OCI-LY7 (cell line): ENCODE measurements at places on chromosomes 7 and 10.

DNA sequence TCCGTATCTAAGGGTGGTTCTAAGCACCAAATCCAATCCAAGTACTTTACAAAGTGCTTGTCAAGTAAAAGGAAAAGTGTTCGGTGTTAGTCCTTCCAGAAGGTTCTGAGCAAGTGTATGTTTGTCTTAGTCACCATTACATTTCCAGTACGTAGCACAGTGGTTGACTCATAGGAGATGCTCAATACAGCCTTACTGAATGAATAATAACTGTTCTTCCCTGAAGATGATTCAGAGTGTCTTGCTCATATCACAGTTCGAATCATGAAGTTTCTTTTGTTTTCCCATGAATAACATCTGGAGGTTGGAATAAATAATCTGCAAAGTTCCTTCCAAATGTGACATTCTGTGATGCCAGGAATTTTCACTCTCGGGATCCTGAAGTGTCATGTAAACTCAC is 53.4 kb downstream of the WNT2 start:
- no peak for DNase-seq

DNA sequence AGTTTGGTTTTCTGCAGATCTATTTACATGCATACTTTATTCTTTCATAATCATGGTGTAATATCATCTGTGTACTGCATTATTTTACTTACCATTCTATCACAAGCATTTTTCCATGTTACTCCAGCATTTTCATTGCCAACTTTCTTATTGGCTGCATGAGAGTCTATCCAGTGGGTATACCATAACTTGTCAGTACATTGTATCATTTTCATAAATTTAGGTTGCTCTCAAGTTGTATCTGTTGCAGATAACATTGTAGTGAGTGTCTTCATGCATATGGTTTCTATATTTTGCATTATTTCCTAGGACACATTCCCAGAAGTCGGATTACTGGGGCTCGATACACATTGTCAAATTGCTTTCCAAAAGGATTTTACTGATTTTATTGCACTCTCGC is 87.2 kb upstream of the INSYN2A start:
- no peak for DNase-seq

- DNase-seq = no peak
Measured at GRCh38 chr10:89652806-89653370, 7.8 kb upstream of the PANK1 start.

DNA sequence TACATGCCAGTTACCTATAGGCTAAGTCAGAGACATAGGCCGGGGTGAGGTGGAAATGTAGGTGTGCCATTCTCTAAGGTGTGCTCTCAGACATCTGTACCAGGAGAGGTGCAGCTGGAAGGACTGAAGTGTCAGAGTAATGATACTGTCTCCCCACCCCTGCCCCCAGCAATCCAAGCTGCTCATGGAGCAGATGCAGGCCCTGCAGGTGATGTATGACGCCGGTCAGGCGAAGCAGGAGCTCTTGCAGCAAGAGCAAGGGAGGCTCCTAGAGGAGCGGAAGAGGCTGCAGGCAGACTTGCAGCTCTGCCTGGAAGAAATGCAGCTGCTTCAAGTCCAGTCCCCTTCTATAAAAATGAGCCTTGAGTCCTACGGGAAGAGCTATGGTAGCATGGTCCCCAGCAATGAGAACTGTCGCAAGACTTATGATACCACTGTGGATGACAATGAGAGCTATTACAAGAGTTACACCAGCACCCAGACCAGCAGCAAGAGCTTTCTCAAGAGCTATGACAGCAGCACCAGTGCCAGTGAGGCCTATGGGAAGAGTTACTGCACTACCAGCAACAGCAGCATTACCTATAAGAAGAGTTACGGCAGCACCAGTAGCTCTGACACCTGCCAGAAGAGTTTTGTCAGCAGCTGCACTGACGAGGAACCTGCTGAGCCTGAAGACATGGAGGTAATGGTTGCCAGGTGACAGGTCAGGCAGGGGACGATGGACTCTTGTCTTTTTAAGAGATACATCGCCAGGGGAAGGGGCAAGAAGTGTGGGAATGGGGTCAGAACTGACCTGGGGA is 18.4 kb upstream of the FLNC start:
- no peak for DNase-seq

DNA sequence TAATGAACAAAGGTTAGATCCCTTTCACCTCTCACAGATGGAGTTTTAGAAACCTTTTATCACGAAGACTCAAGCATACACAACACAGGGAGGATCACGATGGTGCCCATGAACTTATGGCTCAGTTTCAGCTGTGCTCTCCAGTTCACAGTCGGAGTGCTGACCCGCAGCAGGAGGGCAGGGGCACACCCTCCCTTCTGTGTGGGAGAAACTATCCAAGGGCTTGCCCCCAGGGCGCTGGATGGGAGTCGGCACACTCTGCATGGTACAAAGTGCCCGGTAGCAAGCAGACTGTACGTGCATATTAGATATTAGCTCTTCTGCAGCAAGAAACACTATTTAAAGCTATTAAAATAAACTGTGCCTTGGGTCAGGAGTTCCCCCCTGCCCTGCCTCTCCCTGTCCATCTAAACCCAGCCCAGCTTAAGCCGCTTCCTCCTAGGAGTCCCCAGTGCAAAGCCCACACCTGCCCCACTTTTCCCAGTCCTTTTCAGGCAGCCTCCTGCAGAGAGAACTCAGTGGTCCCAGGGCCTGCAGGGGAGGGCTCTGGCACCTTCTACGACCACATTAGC is 76.5 kb downstream of the CHST15 start:
- no peak for DNase-seq

GRCh38 chr7:132865366-132866143 is 216.3 kb downstream of the CHCHD3 start:
- no peak for DNase-seq

- no peak for DNase-seq
Measured at GRCh38 chr10:97204826-97205679, 19.3 kb upstream of the SLIT1 start.

- no peak for DNase-seq
Measured at GRCh38 chr7:29039821-29040578, 81.9 kb upstream of the TRIL start.

GRCh38 chr7:845091-845490 is 12.8 kb downstream of the SUN1 start:
- DNase-seq = no peak

DNA sequence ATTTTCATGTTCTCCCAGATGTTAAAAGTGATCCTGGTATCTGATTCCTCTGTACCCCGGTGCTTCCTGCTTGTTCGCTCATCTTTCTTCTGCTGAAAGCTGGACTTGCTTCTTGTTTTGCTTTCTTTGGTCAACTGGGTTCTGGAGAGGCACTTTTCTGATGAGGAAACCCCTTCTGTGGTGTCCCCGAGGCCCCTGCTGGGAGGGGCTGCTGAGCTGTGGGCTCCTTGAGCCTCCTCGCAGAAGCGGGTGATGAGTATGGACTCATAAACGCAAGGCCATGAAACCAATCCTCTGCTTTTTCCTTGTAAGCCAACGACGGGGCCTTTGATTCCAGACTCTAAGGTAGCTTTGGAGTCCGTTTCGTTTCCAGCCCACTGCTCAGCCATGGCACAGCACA is 7.8 kb downstream of the WIPI2 start:
- no peak for DNase-seq

GRCh38 chr7:45050198-45050597 is 38.6 kb downstream of the NACAD start:
- no peak for DNase-seq

DNA sequence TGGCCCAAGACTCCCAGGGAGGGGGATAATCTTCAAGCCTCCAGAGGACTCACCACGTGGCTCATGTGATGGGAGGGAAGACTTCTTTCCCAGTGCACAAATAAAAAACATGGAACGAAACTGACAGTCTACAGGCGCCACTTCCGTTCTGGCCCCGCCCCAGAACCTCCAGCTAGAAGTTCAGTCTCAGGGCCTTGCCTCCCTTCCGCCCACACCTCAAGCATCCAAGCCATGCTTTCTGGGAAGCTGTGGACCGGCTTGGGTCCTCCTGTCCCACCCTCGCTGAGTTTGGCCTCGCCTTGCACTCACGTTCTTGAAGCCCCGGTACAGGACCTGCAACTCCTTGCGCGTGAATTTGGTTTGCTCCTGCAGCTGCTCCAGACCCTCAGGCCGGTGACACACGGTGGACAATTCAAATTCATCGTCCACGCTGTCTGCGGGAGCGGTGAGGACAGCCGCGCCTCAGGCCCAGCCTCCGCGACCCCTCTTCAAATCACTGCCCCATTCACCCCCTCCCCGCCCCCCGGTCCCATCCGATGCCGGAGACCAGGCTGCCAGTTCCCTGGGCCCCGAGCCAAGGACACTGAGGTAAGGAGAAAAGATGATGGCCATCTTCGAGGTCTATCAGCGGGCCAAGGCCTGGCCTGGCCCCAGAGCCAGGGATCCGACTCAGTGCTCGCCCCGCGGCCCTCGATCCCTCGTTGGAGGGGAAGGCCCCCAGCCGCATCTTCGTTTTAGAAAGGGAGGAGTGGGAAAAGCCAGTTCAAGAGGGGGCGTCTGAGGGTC is 10.7 kb upstream of the OGA start:
- DNase-seq = no peak

DNA sequence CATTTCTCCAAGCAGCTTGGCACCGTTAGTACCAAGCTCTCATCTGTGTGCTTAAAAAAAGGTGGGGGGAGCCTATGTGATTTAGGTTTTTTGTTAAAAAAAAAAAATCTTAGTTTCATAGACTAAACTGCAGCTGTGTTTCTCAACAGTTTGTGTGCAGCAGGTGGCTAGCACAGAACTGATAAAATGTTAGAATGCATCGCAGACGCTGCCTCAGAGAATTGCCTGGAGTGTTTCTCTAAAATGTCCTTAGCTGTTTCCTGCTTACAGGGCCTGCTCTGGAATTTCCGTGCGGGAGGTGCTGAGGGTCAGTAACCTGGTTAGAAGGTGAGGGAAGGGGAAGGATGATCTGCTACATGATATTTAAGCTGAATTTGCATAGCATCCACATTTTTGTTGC is 268.9 kb downstream of the PLXDC2 start:
- DNase-seq = no peak

GRCh38 chr10:3897156-3897555 is 112.1 kb upstream of the KLF6 start:
- no peak for DNase-seq
